ENCODE measurements at places on chromosomes 11 and 22.

GRCh38 chr11:43736502-43737200 is 56.1 kb downstream of the HSD17B12 start:
- no peak for DNase-seq

DNA sequence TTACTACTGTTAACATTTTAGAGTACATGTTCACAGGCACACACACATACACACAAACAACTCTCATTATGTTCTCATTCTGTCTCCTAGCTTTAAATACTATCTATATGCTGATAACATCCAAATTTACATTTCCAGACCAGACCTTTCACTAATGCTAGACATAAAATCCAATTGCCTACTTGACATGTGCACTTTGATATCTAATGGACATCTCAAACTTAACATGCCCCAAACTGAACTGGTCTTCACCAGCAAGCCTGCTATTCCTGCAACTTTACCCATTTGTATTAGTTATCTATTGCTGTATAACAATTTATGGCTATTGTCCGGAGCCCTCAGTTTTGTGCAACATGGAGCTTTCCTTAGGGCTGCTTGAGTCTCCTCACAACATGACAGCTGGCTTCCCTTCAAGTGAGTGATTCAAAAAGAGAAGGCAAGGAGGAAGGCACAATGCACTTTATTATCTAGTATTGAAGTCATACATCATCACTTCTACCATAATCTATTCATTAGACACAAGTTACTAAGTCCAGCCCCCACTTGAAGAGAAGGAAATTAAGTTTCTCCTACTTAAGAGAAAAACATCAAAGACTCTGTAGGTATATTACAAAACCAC is 3.0 kb downstream of the SLC36A4 start:
- no peak for DNase-seq

DNA sequence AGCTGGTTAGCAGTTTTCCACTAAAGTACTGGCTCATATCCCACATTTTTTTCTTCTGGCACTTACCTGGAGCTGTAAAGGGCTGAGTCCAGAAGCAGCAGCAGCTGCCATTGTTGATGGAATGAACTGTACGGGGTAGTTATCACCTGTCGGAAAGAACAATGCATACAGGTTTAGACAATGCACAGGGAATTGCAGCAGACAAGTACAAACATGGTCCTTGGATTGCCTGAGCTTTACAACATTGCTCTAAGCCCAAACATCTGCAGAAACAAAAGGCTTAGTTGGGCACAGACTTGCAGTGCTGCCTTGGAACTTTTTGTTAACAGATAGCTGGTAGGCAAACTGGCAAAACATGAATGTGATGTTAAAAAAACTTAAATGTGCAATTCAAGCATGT is 258.8 kb downstream of the SOX6 start:
- DNase-seq: no peak

- no peak for DNase-seq
Observed at GRCh38 chr11:119668676-119669075, 60.3 kb downstream of the NECTIN1 start.

- DNase-seq: no peak
Observed at GRCh38 chr11:65528819-65529350, 4.0 kb downstream of the SCYL1 start.

- DNase-seq: no peak
Observed at GRCh38 chr22:50325444-50326224, 1.2 kb downstream of the DENND6B start.

GRCh38 chr11:122882189-122882856 is at the start of gene JHY:
JHY (plus strand) TSS chr11:122882759; CDS start chr11:122885850, 3,091 bp downstream.
- DNase-seq: no peak
